ENCODE measurements at places on chromosomes 11 and 22.

DNA sequence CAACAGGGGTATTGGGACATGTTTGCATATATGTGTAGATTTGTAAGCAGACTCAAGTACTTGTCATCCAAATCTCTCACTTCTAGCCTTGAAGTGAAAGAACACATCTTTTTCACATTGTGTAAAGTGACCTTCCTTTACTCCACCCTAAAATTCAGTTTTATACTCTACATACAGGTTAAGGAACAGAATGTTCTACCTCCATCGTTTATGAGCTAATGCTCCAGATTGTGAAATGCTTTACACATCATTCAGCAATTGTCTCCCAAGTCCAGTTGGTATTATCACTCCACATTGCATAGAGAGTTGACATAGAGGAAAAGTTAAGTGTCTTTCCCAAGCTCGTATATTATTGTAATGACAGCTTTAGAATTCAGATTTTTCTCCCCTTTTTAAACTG, 46.1 kb upstream of the BLID start:
- DNase-seq, result no peak

DNA sequence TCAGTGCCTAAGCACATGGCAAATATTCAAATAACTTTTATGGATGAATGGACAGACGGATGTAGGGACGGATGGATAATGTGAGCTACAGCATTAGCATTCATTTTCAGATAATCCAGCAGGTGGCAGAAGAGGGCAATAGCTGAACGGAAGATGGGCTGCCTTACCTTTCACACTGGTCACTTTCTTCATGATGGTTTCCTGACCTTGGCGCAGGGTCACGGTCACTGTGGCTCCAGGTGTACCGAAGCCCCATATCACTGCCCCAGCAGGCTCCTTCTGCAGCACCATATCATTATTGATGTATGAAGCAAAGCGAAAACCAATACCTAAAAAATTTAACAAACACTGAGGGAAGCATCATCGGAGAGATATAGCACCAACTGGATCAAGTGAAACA, 4.3 kb downstream of the SIAE start:
- peak; percentile 44 for DNase-seq

DNA sequence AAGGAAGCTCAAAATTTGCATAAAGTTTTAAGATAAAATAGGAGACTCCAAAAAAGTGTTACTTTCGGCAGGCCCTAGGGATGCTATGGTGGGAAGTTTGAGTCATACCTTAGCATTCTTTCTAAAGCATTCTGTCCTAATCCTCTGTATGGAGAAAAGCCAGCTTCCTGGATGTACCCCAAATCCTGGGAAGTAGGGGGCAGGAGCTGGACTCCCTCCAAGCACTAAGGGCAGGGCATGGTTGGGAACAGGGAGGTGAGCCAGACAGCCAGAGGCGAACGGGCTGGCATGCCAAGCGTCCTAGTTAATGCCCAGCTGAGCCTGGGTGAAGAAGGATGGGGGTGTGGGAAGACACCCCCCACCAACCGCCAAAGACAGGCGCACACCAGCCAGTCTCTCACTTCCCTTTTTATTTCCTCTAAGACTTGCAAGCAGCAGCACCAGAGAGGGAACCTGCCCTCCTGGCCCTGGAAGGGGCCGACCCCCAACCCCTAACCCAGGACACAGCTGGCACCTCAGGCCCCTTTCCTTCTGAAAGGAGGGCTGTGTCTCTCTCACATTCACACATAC, 23.9 kb downstream of the RTN4RL2 start:
- no peak for DNase-seq

DNA sequence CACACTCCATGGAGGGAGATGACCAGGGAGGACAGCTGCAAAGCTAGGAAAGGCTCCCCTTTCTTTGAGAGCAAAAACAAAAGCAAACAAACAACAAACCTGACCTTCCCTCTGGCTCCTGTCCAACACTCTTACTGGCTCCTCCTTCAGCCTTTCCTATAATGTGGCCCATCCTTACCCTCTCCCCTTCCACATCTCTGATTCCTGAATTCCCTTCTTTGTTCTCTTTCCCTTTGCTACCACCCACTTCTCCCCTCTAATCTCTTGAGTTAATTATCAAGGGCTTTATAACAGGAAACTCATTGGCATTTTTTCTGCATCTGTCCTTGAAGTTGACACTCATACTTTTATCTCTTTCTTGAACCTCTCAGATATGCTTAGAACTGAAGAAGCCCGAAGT, 56.3 kb downstream of the ZNF280B start:
- no peak for DNase-seq

GRCh38 chr11:118227865-118228785, 3.3 kb upstream of the JAML start:
- no peak for DNase-seq

GRCh38 chr11:60880643-60881282, 13.4 kb downstream of the ZP1 start:
- no peak for DNase-seq

DNA sequence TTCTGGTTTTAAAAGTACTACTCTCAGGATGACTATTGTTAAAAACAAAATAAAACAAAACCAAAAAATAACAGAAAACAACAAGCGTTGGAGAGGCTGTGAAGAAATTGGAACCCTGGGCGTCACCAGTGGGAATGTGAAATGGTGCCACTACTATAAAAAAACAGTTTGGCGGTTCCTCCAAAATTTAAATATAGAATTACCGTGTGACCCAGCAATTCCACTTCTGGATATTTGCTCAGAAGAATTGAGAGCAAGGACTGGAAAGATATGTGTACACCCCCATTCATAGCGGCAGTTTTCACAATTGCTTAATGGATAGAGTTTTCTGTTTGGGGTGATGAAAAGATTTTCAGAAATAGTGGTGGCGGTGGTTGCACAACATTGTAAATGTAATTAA, 8.6 kb downstream of the APOA4 start:
- no peak for DNase-seq

- DNase-seq, result no peak
Measured at GRCh38 chr11:115958089-115959000, 454.1 kb upstream of the CADM1 start.

- DNase-seq, result no peak
Measured at GRCh38 chr11:93689240-93689639, 27.8 kb downstream of the CEP295 start.

DNA sequence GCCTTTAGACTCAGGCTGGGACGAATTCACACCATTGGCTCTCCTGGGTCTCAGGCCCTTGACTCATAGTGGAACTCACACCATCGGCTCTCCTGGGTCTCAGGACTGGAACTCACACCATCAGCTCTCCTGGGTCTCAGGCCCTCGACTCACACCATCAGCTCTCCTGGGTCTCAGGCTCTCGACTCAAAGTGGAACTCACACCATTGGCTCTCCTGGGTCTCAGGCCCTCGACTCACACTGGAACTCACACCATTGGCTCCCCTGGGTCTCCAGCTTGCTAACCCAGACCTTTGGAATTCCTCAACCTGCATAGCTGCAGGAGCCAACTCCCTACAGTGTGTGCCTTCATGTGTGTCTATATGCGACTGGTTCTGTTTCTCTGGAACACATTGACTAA, 56.7 kb downstream of the SHISAL1 start:
- no peak for DNase-seq

DNA sequence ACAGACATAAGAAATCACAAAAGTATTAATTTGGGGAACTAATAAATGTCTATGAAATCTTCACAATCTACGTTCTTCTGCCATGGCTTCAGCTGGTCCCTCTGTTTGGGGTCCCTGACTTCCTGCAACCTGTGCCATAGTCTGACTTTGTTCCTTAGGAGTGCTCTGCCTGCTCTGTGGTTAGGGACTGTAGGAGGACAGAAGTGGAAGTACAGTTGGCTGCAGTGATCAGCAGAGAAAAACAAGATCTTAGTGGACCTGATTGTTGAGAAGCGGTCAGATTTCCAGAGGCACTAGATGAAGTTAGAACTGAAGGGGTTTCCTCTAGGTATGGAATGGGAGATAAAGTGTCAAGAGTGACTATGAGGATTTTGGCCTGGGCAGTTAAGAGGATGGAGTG, 80.6 kb downstream of the PPP6R3 start:
- DNase-seq, result no peak

GRCh38 chr11:70415191-70415590, 16.9 kb downstream of the CTTN start:
- peak; percentile 15 for DNase-seq

GRCh38 chr22:23521441-23522113, 58.5 kb downstream of the IGLL1 start:
- DNase-seq, result peak; percentile 62

DNA sequence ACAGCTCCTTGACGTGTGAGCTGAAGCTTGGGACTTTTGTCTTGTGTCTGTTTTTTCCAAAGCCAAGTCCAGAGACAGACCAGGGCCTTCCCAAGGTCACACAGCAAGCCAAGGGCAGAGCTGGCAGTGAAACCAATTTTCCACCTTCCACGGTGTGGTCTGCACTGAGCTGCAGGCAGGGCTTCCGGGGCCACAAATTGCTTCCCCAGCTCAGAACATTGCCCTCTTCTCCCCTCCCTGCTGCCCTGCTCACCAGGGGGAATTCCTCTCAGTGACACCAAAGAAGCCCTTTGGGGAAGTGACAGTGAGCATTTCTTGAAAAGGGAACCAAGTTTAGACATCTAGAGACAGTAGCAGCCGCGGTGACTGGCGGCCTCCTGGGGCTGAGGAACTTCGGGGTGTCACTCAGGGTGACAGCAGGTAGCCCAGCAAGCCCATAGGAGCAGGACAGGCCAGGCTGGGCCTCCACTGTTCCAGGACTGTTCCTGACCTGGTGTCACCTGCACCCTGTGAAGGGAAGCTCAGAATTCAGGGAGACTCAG, 9.2 kb downstream of the FXYD2 start:
- no peak for DNase-seq

DNA sequence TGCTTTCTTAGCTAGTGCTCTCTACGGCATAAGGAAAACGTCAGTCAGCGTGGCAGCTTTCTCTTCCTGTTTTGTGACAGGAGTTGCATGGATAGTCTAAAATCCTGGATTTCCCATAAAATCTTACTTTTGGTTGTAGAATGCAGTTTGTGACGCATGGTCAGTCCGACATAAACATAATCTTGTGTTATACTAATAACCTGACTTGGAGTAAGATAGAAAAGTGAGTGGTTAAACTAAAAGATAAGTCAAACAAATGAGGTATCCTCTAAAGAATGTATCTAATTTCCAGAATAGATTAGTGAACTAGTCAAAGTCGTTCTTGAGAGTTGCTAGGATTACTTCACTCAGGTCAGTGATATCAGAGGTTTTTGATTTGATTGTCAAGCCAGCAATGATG, 157.6 kb downstream of the PGR start:
- DNase-seq, result no peak

GRCh38 chr11:76208438-76209374, 2.4 kb upstream of the WNT11 start:
- DNase-seq, result no peak

DNA sequence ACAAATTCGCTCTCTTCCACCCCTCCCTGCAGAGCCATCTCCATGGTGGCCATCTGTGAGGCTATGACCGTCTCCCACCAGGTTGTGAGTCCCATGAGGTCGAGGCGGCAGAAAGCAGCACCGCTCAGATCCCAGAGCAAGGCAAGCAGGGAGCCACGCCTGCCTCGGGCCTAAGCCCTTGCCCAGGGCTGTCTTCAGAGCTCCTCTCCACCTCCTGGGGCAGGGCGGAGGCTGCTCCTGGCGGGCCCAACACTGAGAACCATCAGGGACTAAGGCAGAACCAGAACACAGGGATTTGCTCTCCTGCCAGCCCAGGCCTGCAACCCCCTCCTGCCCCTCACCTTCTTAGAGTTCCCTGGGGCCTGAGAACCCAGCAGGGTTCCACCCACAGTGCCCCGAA, 80.9 kb upstream of the WNT11 start:
- no peak for DNase-seq

- DNase-seq, result peak; percentile 31
Measured at GRCh38 chr11:60872124-60872960, 5.0 kb downstream of the ZP1 start.

DNA sequence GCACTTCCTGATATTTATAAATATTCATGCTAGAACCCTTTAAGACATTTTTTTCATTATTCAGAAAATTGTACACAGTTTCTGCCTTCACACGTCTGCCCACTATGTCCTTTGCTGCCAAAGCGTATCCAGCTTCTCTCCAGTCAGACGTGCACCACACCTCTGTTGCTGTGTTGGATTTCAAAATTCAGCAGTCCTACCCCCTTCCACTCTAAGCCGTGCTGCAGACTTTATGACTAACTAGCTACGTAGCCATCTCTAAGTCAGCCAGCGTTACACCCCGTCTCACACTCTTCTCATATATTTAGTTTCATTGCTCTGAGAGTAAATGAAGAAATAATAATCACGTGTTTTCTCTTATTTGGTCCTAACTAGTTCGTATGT, 28.2 kb upstream of the OPCML start:
- no peak for DNase-seq

DNA sequence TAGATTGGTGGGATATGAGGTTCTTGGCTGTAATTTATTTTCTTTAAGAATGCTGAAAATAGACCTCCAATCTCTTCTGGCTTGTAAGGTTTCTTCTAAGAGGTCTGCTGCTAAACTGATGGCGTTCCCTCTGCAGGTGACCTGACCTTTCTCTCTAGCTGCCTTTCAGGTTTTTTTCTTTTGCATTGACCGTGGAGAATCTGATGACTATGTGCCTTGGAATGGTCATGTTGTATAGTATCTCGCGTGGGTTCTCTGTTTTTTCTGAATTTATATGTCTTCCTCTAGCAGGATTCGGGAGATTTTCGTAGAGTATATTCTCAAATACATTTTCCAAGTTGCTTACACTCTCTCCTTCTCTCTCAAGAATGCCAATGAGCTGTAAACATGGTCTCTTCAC, 122.2 kb downstream of the DDX10 start:
- no peak for DNase-seq

DNA sequence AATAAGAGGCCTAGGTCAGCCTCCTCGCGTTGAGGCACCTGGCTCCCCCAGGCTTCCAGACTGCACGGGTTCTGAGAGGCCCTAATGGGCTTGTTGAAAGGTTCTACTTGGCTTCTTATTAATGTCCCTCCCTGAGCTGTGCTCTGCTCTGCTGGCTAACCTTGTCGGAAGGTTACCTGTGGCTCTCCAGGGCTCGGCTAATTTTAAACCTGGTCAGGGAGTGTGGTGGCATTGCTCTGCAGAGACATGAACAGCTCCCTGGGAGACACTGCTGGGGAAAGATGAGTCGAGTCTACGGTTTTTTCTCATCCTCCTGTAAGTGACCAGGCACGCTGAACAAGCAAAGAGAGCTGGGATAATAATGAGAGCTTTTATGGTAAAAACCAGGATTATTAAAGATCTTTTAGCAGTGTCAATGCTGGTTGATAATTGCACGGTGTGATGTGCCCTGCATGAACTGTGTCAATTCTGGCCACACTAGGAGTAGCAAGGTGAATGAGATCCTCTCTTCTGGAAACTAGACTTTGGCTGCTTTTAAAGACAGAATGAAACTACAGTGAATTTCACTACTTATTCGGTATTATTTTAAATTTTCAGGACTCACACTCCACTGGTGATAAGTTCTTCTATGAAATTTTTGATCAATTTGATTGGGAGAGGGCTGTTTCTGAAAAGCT, 70.7 kb downstream of the TEAD1 start:
- no peak for DNase-seq

DNA sequence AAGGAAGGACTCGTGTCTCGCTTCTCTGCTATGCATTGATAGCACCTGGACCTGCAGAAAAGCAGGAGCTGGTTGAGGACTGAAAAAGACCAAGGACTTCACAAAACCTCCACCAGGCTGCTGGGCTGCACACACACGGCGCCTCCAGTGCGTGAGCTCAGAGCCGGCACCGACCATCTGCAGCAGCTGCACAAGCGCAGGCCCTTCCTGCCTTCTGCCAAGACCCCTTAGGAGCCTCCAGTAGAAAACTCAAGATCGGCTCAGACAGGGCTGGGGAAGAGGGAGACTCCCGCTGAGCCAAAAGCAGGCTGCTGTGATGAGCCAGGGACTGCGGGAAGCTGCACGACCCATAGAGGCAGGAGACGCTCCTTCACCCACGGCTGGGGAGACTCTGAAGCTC, 70.9 kb downstream of the PHF21B start:
- DNase-seq, result no peak
